ENCODE measurements at places on chromosomes 4 and X.

- DNase-seq, result peak; percentile 20
Measured at GRCh38 chrX:85288992-85289723, 45.4 kb downstream of the ZNF711 start.

DNA sequence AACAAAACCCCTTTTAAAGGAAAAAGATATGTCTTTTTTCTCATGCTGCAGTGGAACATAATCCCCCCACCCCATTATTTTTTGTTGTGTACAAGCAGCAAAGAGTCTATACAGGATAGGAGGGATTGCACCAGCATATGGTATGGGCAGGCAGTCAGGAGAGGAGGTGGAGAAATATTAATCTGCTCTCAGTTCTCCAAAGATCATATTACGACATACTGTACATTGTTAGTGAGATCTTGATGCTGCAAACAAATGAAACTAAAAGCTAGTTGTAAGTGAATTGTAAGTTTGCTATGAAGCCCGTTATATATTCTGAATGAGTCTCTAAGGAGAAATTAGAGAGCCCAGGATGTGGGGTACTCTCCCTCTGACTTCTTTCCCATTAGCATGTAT, 75.3 kb downstream of the RAPGEF2 start:
- no peak for DNase-seq

- DNase-seq, result peak; percentile 39
Measured at GRCh38 chrX:23403849-23404248, 69.2 kb downstream of the PTCHD1 start.

DNA sequence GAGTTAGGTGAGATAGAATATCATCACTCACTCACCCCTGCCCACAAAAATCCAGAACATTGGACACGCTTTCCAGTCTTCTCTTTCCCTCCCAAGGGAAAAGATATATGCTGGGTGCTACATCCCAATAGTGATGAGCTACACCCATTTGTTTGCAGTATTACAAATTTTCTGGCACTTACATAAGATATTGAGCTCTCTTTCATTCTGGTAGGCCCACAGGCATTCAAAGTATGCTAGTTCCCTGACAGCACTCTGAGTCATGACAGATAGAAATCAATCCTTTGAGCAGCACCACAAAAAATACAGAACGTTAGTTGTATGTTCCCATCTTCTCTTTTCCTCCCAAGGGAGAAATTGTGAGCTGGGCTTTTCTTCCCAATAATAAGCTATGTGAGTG, 477.6 kb upstream of the GRID2 start:
- DNase-seq, result no peak

DNA sequence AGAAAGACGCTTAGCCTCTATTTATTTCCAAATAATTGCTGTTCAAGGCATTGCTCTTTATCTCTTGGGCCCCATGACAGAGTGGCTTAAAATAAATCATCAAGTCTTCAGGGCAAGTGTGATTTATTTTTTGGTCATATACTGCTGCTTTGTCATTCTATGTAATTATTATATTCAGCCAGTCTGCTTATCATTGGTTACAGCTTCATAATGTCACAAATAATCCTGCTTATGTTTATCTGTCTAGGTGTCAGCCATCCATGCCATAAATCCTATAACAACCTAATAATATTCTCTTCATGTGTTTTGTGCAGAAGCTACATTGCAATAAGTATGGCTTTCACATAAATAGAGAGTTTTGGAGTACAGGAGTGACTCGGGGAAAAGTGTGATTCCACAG, 41.0 kb downstream of the HHIP start:
- no peak for DNase-seq

- DNase-seq, result no peak
Measured at GRCh38 chr4:181083757-181084361, 1159.3 kb upstream of the TENM3 start.

DNA sequence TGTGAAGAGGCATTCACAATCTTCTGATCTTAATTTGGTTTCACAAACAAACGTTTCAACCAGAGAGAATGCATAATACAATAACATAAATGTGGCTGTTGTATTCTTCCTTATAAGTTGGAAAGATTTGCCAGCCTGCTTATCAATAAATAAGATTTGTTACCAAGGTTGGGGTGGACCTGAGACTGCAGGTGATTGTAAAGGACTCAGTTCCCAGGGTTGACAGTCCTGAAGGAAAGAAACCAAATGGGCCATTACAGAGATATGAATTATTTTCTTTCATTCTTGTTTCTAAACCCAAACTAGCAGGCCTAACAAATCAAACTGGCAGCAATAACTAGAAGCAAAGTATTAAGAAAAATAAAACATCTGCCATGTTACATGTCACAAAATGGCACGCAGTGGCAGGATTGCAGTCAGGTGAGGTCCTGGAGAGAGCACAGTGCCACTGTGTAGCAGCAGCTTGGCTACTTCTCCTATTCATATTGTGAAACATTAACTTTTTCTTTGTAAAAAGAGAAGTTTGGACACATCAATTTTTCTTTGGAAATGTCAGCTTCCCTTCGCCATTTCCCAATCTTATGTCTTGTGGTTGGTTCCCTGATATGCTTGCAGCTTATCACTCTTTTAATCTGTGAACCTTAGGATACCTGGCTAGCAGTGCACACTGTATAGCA, 133.8 kb upstream of the EMCN start:
- no peak for DNase-seq

GRCh38 chr4:154029171-154029570, 240.3 kb upstream of the SFRP2 start:
- DNase-seq, result no peak

GRCh38 chrX:124940531-124940930, 379.1 kb upstream of the TEX13C start:
- DNase-seq, result no peak

GRCh38 chr4:86493460-86493859, 100.7 kb upstream of the PTPN13 start:
- DNase-seq, result no peak

DNA sequence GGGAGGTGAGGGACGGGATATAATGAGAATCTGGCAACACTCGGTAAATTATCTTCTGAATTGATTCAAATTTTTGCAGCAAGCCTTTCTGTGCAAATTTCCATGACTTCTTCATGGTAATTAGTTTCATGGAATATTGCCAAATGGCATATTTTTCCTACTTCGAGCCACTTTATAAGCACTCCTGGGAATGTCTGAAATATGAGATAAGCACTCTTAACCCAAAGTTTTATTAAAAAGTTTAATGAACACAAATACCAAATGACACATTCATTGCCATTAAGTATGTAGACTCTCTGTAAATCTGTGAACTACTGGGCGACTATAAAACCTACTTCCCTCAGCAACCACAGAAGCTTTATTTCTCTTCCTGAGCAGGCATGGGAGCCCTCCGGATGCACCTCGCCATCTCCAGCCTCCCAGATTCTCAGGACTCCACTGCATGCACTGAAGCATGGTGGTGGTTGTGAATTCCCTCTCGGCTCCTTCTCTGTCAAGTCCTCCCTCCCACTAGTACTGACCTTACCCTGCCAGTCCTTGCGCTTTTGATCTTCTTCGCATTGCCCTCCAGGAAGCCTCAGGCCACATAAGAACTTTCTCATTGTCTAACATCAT, 154.4 kb upstream of the RPL34 start:
- DNase-seq, result no peak

- no peak for DNase-seq
Measured at GRCh38 chr4:109649872-109650271, 53.4 kb downstream of the CASP6 start.

DNA sequence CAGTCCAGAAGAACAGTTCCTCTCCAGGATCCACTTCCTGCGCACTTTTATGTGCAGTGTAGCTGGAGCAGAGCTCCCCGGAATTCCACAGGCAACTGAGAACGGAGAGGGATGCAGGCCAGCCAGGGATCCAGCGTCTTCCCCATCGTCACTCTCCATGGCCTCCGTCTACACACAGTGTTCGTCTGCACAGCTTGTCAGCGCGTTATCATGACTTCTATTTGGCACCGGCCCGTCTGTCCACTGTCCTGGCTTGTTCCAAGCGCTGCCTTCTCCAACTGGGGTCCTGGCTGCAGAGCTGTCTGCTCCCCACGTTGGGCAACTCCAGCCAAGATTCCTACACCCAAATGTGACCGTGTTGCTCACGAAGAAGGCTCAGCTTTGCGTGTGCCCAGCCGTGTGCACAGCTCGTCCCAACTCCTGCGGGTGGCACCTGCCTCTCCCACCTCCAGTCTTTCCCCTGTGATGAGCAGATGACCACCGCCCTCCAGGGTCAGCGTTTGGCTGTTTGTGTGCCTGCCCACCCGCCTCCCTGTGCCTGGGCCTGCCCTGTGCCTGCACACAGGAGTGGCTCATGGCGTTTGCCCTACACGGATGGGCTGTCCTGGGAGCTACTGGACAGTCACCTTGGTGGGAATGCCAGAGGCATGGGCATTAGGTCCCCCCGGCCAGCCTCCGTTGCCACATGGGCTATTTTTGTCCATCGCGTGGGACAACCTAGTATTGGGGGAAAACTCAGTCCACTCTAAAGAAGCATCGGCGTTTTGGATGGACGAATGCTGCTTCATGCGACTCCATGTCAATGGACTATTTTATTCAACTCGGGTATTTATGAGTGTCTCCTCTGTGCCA, 2.2 kb upstream of the CTBP1 start:
- DNase-seq, result no peak

DNA sequence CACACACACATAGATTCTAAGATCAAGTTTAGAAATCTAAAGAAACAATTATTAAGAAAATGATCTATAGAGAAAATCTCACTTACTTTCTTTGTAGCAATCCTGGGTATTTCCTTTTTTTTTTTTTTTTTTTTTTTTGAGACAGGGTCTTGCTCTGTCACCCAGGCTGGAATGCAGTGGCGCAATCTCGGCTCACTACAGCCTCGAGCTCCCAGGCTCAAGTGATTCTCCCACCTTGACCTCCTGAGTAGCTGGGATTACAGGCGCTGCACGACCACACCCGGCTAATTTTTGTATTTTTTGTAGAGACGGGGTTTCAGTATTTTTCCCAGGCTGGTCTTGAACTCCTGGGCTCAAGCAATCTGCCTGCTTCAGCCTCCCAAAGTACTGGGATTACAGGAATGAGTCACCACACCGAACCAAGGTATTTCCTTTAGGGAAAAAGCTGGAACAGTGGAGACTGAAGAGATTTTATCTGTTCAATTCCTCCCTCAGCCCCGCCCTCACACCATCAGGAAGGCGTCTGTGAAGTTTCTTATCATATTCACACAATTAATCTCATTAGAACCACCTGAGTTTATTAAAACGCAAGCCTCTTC, at the start of gene TRIML2:
TSS of gene TRIML2 (minus strand) at position 447 of the 599 bp plus-strand sequence. CDS start 4,235 bp downstream, outside the sequence.
- DNase-seq, result peak; percentile 48

All from HAP-1 (cell line).